ENCODE measurements at places on chromosomes 3 and 15.
A peak's percentile ranks its signal among the peaks of the same experiment; 100 is the strongest.

GRCh38 chr3:140972833-140973232, 31.2 kb downstream of the SLC25A36 start:
- peak; percentile 6 for DNase-seq

DNA sequence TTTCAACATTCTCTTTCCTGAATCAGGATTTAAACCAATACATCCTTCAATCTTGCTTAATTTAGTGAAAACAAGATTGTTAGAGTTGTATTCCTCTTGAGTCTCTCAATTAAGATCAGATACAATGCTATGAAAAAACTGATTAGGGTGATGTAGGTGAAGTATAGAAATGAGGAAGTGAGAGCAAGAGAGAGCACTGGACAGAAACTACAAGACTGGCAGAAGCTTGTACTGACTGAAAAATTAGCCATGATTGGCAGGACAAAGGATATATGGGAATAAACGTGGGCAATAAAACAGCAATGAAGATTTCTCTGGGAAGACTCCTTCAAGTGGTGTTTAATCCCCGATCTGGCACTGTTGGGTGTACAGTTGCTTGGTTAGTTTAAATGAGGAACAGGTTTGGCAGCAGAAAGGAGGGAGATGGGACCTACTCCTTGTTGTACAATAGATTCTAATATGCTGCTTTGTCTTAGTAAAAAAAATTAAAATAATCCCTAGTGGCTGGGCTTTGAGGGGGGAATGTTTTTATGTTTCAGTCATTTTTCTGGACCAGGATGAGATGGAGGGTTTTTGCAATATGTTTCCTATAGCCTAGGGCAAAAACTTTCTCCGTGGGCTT, 252.7 kb downstream of the SLC9A9 start:
- DNase-seq, result no peak

DNA sequence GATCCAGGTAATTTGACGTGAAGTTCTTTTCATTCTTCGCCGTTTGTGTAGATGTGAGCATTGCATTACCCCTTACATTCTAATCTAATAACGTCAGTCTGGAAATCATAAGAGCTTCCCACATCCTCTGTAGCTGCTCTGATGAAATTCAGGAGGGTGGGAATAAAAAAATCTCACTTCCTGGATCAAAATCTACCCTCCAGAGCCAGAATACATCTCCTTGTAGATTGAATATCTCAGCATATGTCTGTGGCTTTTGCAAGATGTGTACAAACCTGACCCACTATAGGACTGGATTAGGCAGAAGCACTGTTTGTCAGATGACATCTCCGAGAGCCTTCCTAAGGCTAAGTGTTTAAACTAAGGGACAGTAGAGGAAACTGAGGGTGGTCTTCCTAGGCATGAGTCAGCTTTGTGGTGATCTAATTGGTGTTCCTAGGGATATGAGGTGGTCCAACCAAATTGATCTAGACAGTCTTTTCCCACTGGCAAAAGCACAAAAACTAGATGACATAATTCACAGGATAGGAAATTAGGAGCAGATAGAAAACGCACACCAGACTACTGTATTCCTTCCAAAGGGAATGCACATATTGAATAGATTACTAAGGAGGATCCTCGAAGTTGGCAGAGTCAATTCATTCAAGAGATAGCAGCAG, 216.3 kb upstream of the LRTM1 start:
- no peak for DNase-seq

DNA sequence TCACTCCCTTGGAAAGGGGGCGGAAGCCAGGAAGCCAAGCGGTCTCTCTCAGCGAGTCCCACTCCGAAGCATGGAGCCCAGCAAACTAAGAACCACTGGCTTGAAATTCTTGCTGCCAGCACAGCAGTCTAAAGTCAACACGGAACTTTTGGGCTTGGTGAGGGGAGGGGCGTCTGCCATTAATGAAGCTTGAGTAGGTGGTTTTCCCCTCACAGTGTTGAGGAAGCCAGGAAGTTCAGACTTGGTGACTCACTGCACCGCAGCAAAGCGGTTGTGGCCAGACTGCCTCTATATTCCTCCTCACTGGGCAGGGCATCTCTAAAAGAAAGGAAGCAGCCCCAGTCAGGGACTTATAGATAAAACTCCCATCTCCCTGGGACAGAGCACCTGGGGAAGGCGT, 665.4 kb upstream of the CBLB start:
- DNase-seq, result peak; percentile 50

- no peak for DNase-seq
Observed at GRCh38 chr3:38497031-38497430, 891 bp downstream of the EXOG start.

DNA sequence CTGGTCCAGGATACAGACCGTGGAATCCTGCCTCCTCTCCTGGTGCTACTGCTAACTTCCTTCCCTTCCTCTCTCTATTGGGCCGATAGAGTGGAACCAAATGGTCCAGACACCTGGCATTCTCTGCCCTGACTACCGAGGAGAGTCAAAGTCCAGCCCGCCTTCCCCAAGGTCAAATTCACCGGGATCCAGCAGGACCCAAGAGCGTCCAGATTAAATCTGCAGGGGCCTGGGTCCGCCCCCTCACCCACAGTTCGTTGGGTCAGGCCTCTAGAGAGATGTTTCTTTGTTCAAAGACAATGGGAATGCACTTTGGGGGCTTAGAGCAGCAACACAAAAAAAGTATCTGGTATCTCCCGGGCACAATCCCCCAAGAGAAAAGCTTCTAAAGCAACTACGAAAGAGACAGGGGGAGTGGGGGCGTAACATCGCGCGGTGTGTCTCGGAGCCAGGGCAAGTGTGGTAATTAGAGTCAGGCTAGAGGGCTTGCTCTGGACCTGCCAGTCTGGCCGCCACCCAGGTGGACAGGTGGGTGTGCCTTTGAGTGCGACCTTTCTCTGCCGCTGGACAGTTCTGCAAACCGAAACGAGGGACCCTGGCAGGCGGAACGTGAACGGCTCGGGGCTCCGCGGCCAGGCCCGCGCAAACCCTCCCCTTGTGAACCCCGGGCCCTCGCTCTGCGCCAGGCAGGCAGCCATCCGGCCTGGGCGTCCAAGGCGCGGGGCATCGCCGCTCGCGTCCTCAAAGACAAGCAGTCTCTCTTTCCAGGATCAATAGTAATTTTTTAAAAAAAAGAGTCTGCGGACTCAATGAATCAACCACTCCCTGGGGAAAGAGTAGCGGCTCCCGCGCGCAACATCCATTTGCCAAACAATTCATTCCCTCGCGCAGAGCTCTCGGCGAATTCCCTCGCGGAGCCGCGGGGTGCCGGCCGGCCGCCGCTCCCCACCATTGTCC, 806 bp downstream of the KLHL25 start:
- no peak for DNase-seq

DNA sequence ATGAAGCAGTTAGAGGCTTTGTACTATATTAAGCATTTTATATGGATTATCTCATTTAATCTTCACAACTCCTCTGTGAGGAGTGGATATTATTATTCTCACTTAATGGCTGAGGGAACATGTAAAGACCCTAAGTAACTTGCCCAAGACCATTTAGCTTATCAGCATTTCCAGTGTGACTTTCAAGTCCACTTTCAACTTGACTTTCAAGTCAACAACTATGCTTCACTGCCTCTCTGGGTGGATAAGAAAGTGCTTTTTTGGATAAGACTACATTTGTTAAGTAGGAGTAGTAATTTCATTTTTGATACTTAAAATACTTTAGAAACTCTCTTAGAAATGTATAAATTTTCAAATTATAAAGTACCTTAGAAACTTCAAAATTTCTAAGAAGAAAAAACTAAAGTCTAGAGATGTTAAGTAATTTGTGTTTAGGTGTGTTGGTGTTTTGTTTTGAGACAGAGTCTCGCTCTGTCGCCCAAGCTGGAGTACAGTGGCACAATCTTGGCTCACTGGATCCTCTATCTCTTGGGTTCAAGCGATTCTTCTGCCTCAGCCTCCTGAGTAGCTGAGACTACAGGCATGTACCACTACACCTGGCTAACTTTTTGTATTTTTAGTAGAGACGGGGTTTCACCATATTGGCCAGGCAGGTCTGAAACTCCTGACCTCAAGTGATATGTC, 71.8 kb downstream of the MINDY2 start:
- no peak for DNase-seq

DNA sequence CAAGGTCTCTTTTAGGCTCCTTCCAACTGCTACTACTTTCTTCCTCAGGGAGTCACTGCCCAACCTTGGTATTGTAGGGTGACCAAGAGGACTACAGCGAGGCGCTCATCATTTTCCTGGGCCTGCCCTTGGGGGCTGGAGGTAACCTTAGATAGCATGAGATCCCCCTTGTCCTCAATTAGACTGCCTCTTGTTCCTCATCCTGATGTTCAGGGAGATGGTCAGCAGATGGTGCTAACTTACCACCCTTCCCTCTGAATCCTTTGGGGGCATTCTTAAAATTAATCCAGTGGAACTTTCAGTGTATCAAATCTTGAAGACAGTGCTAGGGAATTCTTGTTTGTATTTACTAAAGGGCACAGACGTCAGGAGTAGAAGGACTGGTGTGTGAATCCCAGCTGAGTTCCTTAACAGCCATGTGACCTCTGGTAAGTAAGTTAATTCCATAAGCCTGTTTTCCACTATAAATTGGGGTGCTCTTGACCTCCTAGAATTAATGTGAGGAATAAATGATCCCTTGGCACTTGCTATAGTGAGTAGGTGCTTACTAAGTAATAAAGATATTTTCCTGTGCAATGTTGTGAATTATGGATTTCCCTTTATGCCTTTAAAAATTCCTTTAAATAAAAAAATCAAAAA, 4.1 kb upstream of the CLPX start:
- DNase-seq, result peak; percentile 9

- DNase-seq, result no peak
Observed at GRCh38 chr3:5376761-5377160, 189.3 kb downstream of the EDEM1 start.

DNA sequence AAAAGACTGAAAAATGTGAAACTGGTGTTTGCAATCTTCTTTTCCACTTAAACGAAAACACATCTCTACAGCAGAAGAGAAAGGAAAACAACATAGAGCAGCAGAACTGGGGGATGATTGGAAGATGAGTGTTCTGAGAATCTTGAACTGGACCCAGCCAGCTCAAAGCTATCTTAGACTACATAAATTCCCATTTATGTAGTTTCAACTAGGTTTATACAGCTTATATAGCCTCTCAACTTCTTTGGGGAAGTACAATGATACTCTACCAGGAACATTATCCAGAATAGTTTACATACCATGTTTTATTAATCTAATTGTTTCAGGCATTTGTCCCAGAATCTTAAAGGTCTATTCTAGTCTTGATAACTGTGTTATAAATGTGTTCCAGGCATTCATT, 658.2 kb upstream of the LMCD1 start:
- no peak for DNase-seq

GRCh38 chr3:72696815-72697214, 151.4 kb downstream of the SHQ1 start:
- DNase-seq, result no peak

GRCh38 chr3:115478359-115478758, 145.0 kb upstream of the GAP43 start:
- DNase-seq, result no peak

- DNase-seq, result no peak
Observed at GRCh38 chr3:120435621-120436020, 15.2 kb downstream of the FSTL1 start.

GRCh38 chr3:157789162-157789561, 285.9 kb upstream of the VEPH1 start:
- DNase-seq, result no peak

GRCh38 chr3:135141160-135141559, 346.1 kb downstream of the EPHB1 start:
- no peak for DNase-seq

GRCh38 chr3:67699882-67700281, 45.5 kb upstream of the SUCLG2 start:
- DNase-seq, result no peak

- DNase-seq, result no peak
Observed at GRCh38 chr15:80932989-80933388, 56.6 kb downstream of the MESD start.

DNA sequence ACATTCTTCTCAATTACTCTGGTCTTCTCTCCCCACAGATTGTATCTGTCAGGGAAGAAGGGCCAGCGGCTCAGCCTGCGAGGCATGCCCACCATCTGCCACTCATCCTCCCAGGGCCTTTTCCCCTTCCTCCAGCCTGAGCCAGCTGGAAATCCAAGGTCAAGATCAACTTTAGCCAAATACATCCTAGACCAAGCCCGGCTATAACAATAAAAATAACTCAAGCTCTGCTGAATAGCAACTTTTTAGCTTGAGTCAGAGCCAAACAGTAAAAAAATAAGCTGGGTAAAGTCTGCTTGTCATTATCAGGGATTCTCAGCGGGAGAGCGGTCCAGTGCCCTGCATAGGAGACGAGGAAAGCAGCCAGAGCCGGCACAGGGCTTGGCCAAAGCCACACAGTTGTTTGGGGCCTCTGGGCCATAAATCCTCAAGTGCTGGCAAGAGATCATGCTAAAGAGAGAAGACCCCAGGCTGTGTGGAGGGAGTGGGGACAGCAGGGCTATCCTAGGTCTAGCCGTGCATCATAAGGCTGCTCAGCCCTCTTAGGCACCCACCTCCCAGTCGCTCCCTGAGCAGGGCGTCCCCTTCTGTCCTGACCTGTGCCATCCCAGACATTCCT, 76.2 kb upstream of the HERC1 start:
- DNase-seq, result no peak

GRCh38 chr15:92294759-92295158, 98.9 kb upstream of the ST8SIA2 start:
- no peak for DNase-seq

DNA sequence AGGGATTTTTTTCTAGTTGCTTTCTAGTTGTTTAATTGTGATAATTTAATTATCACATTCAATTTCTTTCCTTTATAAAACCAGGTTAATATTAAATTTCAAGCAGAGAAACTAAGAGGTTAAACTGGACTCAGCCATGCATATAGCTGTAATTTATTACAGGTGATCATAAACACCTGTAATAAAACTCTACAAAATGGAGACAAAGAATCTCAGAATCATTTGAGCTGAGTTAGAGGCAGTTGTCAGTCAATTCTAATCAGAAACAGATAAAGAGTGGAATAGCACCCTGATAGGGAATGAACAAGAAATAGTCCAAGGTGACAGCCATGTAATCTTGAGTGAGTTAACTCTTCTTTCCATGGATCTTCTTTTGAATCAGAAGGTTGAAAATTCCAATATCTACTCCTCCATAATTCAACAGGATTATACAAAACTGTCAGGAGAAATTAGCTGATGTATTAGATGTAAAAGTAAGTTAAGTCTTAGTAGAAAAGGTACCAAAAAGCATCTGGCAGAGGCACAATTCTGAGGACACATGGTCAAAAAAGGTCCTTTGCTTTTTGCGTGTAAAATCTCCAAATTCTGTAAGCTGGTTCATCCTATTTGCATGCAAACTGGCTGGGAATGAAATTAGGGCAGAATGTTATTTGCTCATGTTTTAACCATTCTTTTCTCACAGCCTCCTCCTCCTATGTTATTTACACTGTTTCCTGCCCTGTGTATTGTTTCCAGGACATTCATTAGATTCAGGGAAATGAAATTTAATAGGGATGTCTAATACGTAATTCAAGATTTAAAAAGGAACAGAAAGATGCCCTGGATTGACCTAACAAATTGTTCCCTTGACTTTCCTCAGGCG, 39.4 kb upstream of the B3GNT5 start:
- no peak for DNase-seq

- no peak for DNase-seq
Observed at GRCh38 chr3:154243353-154243752, 80.9 kb downstream of the DHX36 start.
